MV-4-11 (cell line): ENCODE measurements at places on chromosomes 5 and 9.
A peak's percentile ranks its signal among the peaks of the same experiment; 100 is the strongest.

- DNase-seq = peak; percentile 83
These were observed 5.3 kb downstream of the ANKS6 start for GRCh38 chr9:98790842-98791607.

DNA sequence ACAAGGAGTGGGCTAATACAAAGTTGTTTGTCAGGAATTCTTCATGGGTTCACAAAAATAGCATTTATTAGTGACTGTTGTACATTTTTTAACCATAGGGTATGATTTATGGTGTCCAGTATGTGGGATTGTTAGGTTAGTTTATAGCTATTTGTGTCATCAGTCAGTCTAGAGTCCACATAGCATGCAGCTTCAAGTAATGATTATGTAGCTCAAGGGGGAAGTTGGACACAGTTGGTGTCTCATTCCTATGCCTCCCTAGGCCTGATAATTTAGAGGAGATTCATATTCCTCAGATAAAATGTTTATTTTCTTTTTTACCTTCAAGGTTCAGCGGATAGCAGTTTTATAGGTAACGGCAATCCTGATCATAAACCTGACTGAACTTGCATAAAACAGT, 153.8 kb downstream of the OXCT1 start:
- DNase-seq = no peak

- DNase-seq = peak; percentile 87
These were observed 172.9 kb upstream of the NREP start for GRCh38 chr5:111929867-111930266.

GRCh38 chr5:54275361-54275760, 35.0 kb downstream of the ARL15 start:
- no peak for DNase-seq

GRCh38 chr5:107248066-107248695, 422.6 kb downstream of the EFNA5 start:
- DNase-seq = peak; percentile 14

GRCh38 chr5:134072471-134073210, 41.8 kb upstream of the TCF7 start:
- DNase-seq = no peak

DNA sequence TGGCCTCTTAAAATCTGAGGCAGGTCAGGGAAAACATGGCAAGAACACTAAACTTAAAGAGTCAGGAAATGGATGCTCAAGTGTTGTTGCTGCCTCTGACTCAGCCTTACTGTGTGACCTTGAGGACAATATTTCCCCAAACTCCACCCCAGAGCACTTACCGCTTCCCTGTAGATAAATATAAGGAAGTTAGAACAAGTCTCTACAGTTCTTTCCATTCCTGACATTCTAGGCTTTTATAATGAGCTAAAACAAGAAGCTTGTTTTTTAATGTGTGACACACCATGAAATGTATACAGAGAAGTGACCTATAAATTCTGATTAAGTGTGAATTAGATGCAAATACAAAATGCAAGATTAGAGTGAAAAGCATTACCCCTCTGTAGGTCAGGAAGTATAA, 129.3 kb downstream of the GRIA1 start:
- DNase-seq = peak; percentile 29

GRCh38 chr5:14547666-14548065, 33.9 kb upstream of the OTULINL start:
- DNase-seq = peak; percentile 64

GRCh38 chr5:172458976-172459782, 4.9 kb upstream of the SH3PXD2B start:
- DNase-seq = no peak

- no peak for DNase-seq
These were observed 146.4 kb downstream of the GABRB2 start for GRCh38 chr5:161399996-161400562.

GRCh38 chr5:53480416-53481158, at the start of gene FST:
Gene FST, plus strand, starts transcription at chr5:53480629. Its CDS starts 163 bp downstream, at chr5:53480792.
- DNase-seq = no peak

DNA sequence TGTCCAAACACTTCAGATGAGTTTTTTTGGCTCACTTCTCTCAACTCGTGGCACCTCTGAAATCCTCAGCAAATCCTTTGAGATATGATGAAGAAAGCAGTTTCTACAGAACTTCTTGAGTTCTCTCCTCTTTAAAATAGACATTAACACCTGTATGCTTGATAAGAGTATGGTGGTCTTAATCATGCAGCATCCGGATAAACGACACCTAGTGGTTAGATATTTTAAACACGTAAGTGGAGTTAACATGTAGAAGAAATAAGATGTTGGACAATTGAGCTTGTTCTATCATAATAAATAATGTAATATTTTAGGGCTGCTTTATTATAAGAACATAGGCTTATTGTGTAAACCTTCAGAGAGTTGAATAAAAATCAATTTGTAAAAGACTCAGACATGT, 324.8 kb downstream of the CYLC2 start:
- DNase-seq = no peak

DNA sequence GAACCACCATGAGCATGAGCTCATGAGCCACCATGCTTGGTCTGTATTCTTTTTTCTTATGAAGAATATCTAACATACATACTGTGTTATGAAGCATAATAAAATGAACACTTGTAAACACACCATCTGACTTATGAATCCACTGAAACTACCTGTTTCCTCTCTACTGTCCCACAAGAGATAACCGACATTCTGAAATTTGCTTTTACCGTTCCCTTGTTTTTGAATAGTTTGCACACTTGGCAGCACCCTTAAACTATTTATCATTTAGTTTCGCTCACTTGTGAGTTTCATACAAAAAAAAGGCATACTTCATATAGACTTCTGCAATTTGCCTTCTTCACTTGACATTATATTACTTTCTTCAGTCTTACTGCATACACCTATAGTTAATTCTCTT, 8.9 kb downstream of the LARS1 start:
- no peak for DNase-seq

DNA sequence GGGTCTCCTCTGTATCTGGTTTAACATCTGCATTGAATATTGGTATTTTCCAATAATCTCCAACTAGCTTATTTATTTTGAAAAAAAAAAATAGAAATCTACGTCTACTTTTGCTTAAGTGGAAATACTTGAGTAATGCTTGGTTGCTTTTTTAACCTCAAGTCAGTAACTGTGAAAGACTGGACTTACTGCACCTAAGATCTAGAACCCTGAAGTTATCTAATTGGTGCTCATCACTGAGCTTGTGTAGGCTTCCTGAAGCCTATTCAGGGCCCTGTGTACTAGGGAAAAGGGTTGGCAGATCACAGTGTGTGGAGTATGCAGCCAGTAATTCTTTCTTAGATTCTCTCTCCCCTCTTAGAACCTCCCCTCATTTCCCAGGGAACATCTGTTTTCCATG, 16.2 kb downstream of the SLC1A1 start:
- DNase-seq = no peak

DNA sequence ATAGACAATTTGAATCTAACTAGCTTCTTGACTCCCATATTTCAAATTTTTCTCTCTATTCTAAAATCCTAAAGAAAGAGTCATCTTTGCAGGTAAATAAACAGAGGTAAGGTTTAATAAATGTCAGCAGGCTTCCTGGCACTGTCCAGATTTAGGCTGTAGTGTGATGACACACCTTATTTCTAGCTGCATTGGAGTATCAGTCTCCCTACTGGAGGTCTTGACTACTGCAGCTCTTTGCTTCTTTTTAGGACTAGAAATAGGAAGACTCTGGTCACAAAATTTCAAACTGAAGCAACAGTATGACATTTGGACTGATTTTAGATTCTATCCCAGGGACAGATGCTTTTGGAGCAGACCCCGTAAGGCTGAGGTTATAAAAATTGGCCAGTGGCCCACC, 40.7 kb upstream of the PPP3R2 start:
- no peak for DNase-seq

DNA sequence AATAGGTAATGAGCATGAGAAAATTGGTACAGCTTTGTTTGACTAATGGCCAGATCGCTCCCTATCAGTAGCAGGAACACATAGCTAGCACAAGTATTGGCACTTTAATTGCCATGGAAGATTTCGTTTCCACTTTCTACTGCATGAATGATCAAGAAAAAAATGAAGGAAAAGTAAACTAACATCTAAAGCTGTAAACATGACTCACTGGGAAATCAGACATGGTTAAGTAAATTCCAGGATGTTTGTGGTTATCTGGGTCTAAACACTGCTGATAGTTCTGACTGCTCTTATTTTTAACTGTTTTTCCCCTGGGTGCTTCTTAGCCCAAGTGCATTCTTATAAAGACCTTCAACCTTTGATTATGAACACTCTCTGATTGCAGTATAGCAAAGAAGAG, 388.9 kb downstream of the NR2F1-AS1 start:
- no peak for DNase-seq

DNA sequence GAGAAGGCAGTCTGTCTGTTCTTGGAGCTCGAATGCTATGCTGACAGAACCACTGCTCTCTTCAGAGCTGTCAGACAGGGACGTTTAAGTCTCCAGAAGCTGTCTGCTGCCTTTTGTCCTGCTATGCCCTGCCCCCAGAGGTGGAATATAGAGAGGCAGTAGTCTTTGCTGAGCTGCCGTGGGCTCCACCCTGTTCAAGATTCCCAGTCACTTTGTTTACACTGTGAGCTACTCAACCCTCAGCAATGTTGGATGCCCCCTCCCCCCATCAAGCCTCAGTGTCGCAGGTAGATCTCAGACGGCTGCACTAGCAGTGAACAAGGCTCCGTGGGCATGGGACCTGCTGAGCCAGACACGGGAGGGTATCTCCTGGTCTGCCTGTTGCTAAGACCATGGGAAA, 344.2 kb downstream of the TMEM161B start:
- DNase-seq = no peak

GRCh38 chr9:100099722-100100042, 639 bp downstream of the INVS start:
- no peak for DNase-seq

DNA sequence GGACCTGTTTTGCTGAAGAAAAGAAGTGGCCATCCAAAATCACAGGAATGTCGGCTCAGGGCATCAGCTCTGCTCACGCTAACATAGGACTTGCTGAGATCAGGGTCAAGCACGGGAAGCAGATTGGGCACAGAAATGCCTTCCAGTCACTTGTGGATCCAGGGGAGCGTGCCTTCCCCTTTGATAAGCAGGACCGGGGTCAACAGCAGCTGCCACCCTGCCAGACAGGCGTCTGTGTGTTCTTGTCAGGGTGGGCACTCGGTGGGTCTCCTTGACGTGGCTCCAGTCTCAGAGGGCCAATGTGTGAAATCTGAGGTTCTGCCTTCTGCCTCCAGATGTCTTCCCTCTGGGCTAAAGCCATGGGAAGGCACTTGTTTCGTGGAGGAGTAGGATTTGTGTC, 313.7 kb upstream of the IRX4 start:
- DNase-seq = no peak

DNA sequence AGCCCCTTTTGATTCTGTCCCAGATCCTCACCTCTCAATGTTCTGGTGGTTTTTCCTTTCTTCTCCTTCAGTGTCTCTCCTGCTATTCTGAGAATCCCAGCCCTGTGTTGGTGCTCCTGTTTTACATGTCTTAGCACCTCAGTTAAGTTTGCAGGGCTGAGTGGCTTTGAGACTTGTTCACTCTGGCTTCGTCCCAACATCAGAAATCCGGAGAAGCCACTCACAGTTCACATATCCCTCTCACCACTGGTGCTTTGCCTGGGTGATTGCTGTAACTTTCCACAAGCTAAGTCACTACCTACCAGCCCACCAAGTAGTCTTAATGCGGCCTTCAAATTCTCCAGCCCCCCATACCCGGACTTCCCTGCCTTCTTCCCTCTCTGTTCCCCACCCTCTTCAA, 40.2 kb downstream of the CYFIP2 start:
- no peak for DNase-seq

DNA sequence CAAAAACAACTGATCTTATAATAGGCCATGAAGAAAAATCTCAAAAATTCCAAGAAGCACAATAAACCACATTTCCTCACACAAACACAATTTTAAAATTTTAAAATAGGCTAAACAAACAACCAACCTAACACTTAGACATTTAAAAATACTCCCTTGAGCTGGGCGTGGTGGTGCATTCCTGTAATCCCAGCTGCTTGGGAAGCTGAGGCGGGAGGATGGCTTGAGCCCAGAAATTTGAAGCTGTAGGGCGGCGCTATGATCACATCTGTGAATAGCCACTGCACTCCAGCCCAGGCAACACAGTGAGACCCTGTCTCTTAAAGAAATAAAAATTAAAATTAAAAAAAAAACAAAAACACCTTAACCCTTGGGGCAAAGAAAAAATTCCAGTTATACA, 36.9 kb upstream of the TESK1 start:
- no peak for DNase-seq

DNA sequence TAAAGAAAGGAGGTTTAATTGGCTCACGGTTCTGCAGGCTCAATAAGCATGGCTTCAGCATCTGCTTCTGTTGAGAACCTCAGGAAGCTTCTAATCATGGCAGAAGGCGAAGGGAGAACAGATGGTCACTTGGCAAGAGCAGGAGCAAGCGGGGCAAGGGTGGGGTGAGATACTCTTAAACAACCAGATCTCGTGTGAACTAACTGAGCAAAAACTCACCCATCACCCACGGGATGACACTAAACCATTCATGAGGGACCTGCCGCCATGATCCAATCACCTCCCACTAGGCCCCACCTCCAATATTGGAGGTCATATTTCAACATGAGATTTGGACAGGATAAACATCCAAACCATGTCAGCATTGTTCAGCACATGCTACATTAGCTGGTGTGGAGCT, 89.1 kb upstream of the HAND1 start:
- no peak for DNase-seq

- DNase-seq = no peak
These were observed 17.0 kb upstream of the AUH start for GRCh38 chr9:91378695-91379127.

- no peak for DNase-seq
These were observed 101.0 kb downstream of the KCNT1 start for GRCh38 chr9:135802876-135803419.

DNA sequence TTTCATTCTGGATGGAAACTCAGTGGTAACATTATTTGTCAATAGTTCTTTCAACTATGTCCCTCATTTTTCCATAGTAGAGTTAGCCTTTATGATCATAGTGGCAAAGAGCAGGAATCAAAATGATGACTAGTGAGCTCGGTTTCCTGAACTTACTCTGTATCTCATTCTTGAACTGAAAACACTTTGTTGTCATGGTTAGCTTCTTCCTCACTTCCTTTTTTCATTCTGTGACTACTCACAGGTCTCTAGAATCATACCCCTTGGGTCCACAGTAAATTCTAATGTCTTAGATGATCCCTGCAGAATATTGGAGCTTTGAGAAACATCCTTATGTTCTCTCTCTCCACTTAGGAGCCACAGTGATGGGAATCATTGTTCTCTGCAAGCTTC, 29.4 kb upstream of the RECK start:
- DNase-seq = peak; percentile 86

DNA sequence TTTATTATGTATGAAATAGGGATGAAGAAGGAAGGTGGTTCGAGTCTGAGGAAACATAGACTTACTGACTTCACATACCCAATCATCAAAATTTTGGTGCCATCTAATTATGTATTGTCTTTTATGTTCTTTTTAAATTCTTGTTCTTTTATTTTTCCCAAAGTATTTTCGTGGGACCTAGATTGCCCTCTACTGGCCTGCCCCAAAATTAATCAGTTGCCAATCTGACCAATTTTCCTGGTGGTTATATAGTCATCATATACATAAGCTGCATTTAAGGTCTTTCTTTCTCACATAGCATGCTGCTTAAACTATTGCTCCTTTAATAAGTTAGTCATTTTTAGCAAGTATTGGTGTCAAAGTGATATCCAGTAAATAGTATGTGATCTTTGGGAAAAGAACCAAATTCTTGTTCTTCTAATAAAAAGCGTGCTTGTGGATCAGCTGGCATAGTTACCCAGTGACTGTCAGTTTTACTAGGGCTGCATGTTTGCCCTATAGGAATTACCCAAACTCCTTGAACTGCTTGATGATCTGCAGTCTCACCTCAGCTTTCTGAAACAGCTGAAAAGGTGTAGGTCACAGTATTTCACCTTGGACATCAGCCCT, 223.5 kb downstream of the SH3GL2 start:
- peak; percentile 5 for DNase-seq
